ENCODE measurements at places on chromosomes 5 and 9. TPM values are rescaled to one million over a fixed set of nuclear protein-coding genes. Genes with fewer than 3 reads are reported as not detected.

- no peak for DNase-seq
Measured at GRCh38 chr9:34988218-34989002, 1.1 kb upstream of the DNAJB5 start.

DNA sequence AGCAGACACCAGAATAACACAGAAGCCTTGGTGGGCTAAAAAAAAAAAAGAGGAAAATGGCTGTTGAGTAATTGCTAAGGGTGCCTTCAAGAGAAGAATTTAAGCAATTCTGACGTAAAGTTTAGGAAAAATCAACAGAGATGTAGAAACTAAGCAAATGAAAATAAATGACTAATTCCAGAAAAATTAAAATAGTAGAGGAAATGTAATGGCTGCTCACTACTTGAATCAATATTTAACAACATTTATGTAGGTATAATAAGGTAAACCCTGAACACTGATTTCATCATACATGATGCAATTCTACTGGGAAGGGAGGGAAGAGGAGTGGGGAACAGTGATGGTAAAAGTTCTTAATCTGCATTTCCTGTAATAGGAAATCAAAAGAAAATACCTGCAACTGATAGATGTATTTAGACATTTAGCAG lies 41.4 kb downstream of the PUM3 start:
- DNase-seq: no peak

DNA sequence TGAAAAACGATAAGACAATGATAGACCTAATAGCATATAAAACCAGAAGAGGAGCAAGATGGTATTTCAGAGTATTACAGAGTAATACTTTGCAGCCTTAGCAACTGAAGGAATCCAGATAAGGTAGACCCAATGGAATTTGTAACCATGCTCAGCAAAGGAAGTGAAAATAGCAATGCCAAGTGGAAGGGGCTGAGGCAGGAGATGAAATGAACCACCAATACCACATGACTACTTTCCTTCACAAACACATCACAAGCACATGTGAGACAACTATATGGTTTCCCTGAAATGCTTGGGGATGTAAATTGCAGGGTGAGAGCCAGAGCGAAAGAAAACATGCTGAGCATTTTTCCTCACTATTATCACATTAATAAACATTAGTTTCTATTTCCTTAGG lies 79.8 kb upstream of the MELK start:
- no peak for DNase-seq

DNA sequence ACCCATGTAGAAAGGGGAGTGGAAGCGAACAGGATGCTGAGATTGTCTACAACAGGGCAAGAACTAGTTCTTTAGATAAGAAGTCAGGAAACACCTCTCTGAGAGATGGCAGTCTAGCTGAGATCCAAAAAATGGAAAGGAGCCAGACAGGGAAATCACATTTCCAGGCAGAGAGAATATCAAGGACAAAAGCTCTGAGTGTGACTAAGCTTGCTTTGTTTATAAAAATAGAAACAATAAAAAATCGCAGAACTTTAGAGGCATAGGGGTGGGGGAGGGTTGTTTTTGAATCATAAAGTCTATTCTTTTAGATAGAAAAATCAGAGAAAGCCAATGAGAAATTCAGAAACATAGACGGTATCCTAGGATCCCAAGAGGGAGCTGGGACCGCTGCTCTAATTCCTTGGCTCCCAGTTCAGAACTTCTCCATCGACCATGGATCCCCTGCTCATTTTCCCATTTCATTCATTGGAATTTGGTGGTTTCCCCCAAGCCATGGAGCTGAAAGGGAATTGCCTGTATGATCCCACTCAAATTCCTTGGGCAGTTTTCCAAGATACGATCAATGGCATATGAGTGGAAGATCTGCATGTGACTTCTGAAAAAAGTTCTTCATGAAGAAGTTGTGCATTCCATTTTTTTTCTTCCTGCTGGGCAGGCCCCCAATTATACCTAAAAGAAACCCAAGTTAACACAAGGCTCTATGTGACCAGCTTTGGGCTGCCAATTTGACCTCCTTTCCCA lies 182.0 kb downstream of the GRIA1 start:
- no peak for DNase-seq

The PPP2R2B gene
- 6.3 TPM for total RNA-seq

The ADGRV1 gene
- total RNA-seq: 5.1 TPM
